Urinary bladder (tissue), 4 donors: ENCODE measurements at places on chromosomes 4 and X. TPM values are rescaled to one million over a fixed set of nuclear protein-coding genes. Genes with fewer than 3 reads are reported as not detected.

- no peak for DNase-seq
Measured at GRCh38 chr4:84145176-84145575, 353.9 kb downstream of the NKX6-1 start.

GRCh38 chr4:188138227-188138626 is 1.0 kb upstream of the TRIML1 start:
- DNase-seq = no peak

- DNase-seq = no peak
Measured at GRCh38 chr4:104677116-104677515, 182.4 kb upstream of the CXXC4 start.

- no peak for DNase-seq
Measured at GRCh38 chr4:173647902-173648301, 117.9 kb upstream of the HAND2 start.

DNA sequence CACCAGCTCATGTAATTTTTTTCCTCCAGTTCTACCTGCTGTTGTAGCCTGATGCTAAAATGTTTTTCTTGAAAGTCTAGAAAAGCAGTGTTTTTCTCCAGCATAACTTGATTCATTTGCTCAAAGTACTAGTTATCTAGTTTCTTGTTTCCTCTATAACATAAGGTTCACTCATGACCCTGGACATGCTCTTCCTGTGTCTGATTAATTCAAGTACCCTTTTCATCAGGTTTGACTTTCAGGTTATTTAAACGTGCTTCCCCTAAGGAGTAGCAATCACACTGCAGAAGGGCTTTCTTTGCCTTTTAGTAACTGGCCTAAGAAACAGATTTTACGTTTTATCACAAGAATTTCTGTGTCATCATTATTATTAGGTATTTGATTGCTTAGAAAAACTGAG is 66.8 kb upstream of the EGFL6 start:
- DNase-seq = no peak

DNA sequence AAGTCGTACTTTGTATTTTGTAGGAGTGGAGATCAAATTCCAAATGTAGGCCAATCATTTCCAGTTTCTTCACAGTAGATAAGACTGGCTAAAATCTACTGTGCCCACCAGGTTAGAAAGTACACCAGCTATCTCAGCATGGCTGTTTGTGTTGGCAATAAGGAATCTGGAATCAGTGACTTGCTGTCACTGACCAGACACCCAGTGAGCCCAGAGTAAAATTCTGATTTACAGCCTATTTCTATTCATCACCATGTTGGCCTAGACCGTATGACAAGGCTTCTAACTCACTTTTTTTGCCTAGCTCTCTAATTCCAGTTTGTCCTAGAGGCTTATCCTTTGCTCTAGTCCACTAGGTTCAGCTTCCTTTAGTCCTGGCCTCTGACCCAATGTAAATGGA is 25.4 kb downstream of the SMIM43 start:
- no peak for DNase-seq

Gene XK
- 2.1 TPM for polyA plus RNA-seq

- DNase-seq = no peak
Measured at GRCh38 chr4:85701861-85702321, 226.9 kb downstream of the ARHGAP24 start.

Gene DMRTC1
- polyA plus RNA-seq = not detected

DNA sequence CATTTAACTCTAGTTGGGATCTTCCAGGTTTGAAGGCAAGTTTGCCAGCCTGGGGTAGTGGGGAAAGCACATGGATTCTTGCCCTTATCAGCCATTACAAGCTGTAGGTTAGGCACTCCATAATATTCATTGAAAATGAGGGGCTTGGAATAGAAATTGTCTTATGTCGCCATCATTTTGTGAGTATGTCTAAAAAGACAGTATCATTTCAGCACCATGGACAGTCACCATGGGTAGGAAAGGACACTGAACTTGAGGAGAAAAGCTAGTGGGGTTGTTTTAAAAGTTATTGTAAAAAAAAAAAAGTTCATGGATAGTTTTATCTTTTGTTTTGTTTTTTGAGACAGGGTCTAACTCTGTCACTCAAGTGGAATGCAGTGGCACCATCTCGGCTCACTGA is 356.1 kb downstream of the HNRNPD start:
- DNase-seq = peak; percentile 8

DNA sequence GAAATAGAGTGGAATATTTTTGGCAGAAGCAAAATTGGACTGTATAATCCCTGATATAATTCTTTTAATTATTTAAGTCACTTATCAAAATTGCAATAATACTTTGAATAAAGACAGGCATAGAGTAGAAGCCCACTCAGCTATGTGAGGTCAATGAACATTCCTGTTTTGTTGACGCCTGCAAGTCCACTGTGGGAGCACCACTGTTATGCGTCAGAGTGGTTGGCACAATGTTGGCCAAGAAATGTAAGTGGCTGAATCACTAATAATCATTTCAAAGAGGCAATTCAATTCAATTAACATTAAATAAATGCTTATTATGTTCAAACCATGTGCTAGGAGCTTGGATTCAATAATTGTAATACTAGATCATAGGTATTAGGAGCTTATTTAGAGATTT is 221.0 kb downstream of the SPCS3 start:
- DNase-seq = no peak

Gene XPNPEP2
- polyA plus RNA-seq = 9.9 TPM

- no peak for DNase-seq
Measured at GRCh38 chr4:108146819-108147218, 21.9 kb downstream of the LEF1 start.

- no peak for DNase-seq
Measured at GRCh38 chr4:140326395-140326993, 47.0 kb upstream of the SCOC start.

DNA sequence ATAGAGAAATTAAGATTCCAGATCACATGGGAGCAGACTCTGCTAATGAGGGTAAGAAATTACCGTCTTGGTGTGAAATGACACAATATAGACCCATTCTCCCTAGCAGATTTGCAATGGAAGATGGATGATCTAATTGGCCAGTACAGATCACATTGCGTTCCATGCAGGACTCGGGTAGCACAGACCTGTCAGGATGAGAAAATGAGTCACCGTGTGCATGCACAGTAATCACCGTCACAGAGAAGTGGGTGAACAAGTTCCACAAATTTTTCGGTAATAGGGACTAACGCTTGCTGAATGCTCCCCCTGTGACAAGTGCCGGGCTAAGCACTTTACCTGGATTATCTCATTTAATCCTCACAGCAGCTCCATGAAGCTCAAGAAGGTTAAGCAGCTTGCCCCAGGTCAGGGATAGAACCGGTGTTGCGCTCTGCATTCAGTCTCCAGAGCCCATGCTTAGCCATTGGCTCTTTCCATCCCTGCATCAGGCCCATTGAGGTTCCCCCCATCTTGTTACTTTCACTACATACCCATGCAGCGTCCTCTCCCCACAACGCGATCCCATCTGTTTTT is 375.6 kb downstream of the FBXW7 start:
- no peak for DNase-seq

GRCh38 chr4:21184788-21185187 is 484.5 kb downstream of the PACRGL start:
- no peak for DNase-seq

GRCh38 chr4:153220682-153221395 is 16.6 kb downstream of the TRIM2 start:
- DNase-seq = no peak

DNA sequence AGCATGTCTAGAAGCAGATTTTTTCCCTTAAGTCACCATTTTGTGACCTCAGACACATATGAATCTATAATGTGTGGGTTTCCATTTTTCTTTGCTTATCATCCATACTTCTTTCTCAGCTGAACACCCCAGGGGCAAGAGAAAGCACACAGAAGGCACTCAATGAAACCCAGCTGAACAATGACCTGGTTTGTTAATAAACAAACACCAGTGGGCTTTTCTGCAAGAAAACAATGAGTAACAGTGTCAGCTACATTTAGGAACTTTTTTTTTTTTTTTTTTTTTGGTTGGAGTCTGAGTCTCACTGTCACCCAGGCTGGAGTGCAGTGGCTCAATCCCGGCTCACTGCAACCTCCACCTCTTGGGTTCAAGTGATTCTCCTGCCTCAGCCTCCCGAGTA is 40.7 kb upstream of the KLF3 start:
- DNase-seq = no peak

GRCh38 chr4:152972821-152973628 is 36.9 kb downstream of the FHDC1 start:
- peak; percentile 50 for DNase-seq

DNA sequence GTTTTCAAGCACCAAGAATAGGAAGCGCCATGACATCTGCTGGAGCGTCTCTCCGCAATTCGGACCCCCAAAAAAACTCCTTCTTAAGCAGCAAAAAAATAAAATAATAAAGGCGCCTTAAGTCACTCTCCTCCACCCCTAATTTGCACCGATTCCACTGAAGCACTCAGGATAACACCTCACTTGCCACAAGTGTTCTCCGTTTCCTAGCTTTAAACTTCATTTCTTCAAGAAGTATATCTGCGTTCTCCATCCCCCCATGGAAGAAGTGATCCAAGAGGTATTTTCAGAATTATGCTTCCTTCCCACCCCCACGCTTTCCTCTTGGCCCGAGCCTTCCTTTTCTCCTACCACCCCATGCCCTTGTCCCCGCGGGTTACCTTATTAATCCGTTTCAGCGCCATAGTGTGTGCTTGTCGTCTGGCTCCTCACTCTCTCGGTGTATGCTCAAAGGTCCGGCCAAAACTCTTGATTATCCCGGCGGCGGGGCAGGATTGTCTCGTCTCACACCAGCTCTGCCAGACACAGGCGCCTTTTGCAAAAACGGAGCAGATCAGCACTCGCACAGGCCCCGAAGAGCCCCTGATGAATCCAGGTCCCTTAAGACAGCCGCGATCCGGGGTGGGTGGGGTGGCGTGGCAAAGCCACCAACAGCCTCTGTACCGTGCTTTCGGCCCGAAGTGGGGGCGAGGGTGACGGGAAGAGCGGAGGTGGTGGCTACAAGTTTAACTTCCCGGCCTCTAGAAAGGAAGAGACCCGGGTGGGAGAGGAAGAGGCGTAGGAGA is 1.1 kb downstream of the UBE2D3 start:
- DNase-seq = no peak

DNA sequence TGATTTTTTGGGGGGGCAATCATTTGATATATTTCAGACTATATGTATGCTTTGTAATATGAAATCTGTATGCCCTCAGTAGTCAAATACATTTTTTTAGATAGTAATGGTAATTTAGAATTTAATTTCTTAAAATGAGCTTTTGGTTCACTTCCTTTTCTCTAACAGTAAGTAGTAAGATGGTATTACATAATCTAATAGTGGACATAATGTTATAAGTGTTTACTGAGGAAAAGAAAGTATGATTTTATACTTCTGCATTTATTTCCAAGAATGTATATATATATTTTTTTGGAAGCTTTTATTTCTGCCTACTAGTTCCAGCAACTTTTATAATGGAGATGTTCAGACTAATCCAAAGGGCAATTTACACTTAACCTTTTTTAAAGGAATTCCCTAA is 1450.7 kb upstream of the TENM3 start:
- no peak for DNase-seq

GRCh38 chrX:121975671-121976070 is 928.3 kb downstream of the GLUD2 start:
- no peak for DNase-seq

- no peak for DNase-seq
Measured at GRCh38 chr4:53962516-53963225, 101.7 kb downstream of the CHIC2 start.

Gene DTHD1
- 0.04 TPM for polyA plus RNA-seq

- no peak for DNase-seq
Measured at GRCh38 chrX:8851231-8851886, 50.2 kb upstream of the FAM9A start.

Gene CACNA1F
- 0.10 TPM for polyA plus RNA-seq

Gene JAKMIP1
- polyA plus RNA-seq = 0.61 TPM

DNA sequence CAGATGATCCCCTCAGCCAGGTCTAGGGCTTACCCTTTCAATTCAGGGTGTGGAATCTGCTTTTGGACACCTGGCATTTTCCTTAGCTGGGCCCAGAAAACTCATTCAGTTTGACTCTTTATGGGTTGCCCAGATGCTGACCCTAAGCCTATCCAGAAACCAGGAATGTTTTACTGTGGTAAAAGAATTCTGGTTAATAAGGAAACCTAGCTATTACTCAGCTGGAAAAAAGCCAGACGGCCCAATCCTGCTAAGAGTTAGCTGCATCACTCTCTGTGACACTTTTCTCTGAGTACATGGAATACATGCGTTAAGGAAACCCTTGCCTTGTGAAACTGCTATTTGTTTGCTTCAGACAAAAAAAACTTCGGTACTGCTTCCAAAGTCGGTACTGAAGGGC is 28.0 kb downstream of the ING2 start:
- DNase-seq = no peak

DNA sequence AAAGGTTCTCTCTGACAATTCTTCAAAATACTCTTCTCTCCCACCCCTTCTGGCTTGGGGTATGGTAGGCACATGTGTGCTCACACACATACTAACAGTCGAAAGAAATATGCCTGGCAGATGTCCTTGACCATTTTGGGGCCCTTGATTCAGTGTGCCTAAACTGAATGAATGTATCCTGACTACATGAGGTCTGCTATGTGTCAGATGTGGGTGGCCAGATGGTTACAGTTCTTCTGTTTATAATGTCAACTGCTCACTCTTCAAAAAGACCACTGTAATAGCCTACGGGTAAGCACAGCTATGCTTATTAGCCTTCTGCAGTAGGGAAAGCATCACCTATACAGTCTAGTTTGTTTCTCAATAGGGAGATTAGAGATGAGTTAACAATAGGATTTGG is 63.7 kb upstream of the VEGFC start:
- no peak for DNase-seq
